Activated effector memory CD4-positive, alpha-beta T cell treated with Interleukin-2 at 50 U/mL for 16 hours (primary cell): ENCODE measurements at places on chromosomes 5 and 9.
A peak's percentile ranks its signal among the peaks of the same experiment; 100 is the strongest.

GRCh38 chr5:164298165-164298564, 792.7 kb downstream of the MAT2B start:
- no peak for DNase-seq

GRCh38 chr9:3689555-3689954, 163.8 kb upstream of the RFX3 start:
- DNase-seq: no peak

GRCh38 chr9:135914921-135915320, 7.6 kb upstream of the CAMSAP1 start:
- no peak for DNase-seq

- no peak for DNase-seq
Measured at GRCh38 chr5:45521067-45521466, 175.1 kb downstream of the HCN1 start.

DNA sequence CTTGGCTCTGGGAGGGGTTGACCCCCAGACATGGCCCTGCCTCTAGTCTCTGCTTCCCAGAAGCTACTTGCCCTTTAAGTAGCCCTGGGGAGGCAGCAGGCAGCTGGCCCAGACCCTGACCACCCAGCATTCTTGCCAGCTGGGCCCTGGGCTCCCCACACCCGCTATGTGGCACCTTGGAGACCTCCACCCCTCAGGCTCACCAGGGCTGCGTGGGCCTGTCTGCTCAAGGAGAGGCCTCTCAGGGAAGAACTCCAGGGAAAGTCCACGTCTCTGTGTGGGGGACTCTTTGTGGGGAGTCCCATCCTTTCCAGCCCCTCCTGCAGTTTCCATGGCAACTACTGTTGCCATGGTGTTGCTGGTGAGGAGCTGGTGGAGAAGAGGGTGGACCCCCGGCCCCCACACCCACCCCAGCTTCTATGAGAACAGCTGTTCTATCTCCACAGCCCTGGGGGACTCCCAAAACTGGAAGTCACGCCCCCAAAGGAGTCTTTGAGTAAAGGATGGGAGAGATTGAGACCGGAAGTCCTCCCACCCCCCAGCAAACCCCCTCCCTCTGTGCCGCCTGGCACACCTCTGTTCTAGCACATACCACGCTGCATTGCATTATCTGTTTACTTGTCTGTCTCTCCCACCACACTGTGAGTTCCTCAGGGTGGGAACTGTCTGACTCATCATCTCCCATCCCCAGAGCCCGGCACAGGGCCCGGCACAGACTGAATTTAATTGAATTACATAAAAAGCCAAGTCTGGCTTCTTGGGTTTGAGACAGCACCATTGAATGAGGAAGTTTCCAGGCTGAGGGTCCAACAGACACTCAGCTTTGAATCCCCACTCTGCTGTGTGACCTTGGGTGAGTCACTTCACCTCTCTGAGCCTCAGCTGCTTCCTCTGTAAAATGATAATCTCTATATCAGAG, 12.6 kb downstream of the DNM1 start:
- no peak for DNase-seq

- no peak for DNase-seq
Measured at GRCh38 chr5:56569566-56569965, 245.8 kb upstream of the MAP3K1 start.

GRCh38 chr5:113022661-113023060, 46.1 kb downstream of the DCP2 start:
- no peak for DNase-seq

DNA sequence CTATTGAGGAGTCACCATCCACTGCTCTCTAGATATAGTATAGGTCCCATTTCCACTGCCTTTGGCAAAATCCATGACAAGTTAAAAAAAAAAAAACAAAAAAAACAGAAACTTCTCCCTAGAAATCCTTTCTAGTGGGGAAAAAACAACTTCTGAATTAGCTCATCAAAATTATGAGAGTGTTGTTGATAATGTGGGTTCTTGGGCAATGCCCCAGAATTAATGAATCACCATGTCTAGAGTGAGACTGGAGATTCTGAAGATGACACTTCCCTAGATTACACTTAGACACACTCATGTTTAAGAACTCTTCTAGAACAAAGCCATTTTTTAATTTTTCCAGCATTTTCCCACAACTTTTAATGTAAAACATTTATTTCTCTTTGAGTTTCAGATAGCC, 728.0 kb upstream of the C9orf72 start:
- DNase-seq: no peak

DNA sequence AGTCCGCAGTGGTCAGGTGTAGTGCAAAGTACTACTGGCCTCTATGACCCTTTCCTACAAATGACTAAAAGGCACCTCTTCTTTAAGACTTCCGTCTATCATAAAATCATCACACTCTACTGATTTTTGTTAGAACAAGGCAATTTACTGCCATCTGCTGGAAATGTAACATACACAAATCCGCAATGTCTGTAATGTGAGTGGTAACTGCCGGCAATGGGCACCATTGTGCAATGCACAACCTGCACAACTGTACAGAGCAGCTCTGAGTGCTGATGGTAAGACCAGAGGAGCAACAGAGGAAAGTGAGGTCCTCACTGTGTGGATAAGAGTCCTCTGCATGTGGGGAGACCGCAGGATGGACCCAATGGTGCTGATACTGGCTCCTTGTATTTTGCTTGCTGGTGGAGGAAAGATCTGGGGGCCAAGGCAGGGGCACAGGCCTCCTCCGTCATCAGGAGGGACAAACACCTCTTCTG, 103.7 kb downstream of the ATPSCKMT start:
- DNase-seq: no peak

DNA sequence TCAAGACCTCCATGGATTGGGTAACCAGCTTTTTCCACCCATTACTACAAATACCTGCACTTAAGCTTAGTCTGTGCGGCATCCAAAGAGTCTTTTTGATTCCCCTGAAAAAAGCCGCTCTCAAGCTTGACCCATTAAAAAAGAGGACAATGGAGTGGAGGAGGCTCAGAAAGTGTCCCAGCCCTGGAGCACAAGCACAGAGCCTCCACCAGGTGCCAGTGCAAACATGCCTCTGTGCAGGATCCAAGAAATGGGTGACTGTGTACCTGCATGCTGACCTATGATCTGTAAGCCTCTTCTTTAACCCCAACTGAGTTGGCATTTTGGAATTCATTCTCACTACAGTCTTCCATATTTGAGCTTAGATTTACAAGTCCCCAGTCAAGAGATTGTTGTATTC, 168.3 kb upstream of the TLE4 start:
- no peak for DNase-seq

- DNase-seq: no peak
Measured at GRCh38 chr9:136694163-136694871, 7.1 kb upstream of the AGPAT2 start.

DNA sequence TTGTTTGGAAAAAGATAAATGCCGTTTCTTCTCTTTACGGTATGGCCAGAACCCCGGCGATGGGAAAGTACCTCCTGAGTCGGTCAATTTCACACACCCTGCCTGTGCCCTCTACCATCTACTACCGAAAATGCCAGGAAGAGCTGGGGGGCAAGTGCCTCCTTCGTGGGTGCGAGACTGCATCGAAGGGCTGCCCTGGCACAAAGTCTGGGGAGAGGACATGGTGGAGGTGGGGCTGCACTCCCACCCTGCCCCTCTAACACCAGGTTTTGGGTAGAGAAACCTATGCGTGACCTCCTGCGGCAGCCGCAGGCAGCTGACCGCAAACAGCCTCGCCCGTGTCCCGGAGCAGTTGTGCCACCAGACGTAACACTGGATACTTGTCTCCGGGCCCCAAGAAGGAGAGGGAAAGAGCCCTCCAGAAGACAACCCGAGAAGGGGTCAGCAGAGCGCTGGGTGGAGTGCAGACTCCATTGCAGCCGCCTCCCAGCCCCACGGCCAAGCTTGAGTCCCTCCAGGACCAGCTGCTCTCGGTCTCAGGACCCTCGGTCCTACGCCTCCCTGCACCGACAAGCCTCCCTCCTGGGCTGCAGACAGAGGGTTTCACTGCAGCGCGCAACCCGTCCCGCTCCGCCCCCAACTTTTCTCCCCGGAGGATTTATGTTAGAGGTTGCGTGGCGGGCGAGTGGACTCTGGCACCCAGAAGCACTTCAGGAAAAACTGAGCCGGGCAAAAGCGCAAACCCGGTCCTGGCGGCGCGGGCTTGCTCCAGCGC, 823 bp upstream of the PRDM6 start:
- no peak for DNase-seq

- DNase-seq: no peak
Measured at GRCh38 chr9:70601000-70601951, 186.8 kb upstream of the KLF9 start.

DNA sequence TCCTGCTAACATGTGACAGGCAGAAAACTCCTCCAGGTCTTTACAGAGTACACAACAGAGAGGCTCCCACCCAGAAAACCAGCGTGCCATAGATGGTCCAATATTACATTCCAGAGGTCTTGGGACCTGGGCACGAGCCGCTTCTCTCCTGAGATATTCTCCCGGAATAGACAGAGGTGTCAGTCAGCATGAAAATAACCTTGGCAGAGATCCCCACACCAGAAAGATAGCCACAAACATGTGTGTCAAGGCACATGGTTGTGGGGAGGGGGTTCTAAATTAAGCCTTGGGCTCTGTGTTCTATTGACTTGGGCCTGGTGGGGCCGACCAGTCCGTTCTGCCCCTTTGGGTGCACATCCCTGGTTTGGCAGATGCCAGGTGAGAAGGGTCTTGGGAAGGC, 78.4 kb downstream of the BOD1 start:
- no peak for DNase-seq

DNA sequence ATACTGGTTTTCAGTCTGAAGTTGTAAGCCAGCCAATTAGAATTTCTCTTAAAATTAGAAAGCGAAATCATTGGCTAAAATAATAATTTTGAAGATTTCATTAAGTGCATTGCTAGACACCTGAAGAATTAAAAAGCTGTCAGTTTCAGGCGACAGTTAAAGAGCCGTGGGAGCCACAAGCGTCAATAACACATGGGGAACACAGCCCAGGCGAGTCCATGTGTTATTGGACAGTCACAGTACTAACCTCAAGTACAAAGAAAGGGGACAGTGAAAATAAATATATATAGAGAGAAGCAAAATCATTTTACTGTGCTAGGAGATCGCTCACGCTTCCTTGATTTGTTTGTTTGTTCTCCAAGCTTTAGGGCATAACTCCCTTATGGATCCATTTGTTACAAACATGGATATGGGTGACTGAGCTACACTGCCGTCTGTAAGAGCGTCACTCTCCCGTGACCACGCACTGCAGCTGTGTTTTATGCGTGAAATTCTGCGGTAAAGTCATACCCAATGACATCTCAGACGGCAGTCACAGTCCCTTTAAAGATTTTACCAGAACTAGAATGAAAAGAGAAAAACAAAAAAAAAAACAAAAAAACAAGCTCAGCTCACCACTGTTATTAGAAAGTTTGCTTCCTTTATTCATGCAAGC, 83.2 kb downstream of the USP20 start:
- DNase-seq: no peak

- no peak for DNase-seq
Measured at GRCh38 chr5:143882520-143882919, 70.6 kb downstream of the HMHB1 start.

DNA sequence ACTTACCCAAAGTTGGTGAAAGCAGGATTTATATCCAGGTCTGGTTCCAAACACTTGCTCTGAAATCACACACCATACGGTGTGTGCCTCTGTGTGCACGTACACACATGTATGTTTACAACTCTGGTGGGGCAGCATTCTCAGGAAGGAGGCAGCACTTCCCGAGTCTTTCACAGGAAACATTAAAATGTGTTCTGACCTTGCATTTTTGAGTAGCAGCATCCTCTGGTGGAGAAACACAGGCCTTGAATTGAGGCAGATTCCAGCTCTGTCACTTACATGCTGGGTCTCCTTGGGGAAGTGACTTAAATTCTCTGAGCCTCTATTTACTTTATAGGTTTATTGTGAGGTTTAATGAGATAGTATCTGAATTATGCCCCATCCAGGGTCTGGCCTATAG, 126.4 kb downstream of the RGS3 start:
- DNase-seq: no peak

GRCh38 chr5:128303593-128303992, 220.0 kb downstream of the SLC12A2 start:
- no peak for DNase-seq

DNA sequence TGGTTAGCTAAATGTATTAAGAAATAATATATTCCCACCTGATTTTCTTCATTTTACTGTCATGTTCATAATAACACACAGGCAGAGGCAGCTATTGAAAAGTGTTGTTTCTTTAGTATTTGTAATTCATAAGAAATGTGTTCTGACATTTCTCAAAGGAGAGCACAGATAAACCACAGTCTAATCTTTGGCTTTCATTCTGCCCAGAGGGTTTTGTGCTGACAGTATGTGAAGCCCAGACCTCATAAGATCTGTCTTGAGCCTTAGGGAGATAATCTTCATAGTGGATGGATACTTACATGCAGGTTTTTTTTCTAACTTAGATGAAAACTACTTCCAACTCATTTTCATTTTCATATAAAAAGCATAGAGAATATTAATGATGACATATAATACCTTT, 206.1 kb downstream of the CHSY3 start:
- no peak for DNase-seq

- DNase-seq: no peak
Measured at GRCh38 chr5:87210743-87211142, 56.9 kb upstream of the RASA1 start.

- peak; percentile 34 for DNase-seq
Measured at GRCh38 chr5:1004461-1005248, 3.9 kb upstream of the NKD2 start.

DNA sequence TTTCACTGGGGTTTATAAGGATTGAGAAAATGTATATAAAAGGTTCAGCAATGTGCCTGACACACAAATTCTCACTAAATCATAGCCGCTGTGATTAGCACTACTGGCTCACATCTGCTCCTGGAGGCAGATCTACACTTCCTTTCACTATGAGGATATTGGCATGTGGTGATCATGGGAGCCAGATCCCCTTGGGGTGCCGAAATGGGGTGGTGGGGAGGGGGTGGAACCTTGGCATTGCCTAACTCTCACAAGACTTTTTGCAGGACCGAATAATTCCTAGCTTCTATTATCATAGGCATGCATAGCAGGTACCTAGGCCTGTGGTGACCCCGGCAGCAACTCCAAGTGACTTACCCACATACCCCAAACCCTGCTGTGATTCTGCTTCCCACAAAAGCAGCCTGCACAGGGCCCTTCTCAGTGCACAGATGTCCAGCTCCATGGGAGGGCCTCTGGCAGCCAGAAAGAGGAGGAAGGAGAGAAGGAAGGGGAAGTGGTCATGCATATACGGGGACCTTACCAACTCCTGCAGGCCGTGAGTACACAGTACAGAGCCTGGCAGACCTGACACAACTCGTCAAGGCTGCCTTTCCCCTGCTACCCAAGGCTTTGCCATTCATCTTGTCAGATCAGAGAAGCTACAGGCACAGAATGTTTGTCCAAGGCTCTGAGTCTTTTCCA, 61.3 kb upstream of the IQGAP2 start:
- DNase-seq: no peak

GRCh38 chr9:130409246-130409645, 35.5 kb upstream of the ASS1 start:
- no peak for DNase-seq

- DNase-seq: no peak
Measured at GRCh38 chr9:123649909-123650308, 280.0 kb downstream of the DENND1A start.

DNA sequence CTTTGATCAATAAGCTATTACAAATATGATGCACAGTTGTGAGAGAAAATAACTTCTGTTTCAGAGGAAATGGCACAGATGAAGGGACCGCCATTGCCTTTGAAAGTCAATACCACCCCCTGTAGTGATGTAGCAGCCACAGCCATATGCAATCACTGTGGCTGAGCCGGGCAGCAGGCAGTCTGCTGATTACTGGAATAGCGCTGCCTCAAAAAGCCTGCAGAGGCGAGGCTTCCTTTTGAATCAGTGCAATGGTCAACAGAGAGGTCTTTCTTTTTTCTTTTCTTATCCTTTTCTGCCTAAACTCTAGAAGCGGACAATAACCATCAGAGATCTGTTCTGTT, 265.1 kb upstream of the TAS2R1 start:
- no peak for DNase-seq
